Activated CD8-positive, alpha-beta memory T cell treated with anti-CD3 and anti-CD28 coated beads, Interleukin-2, amount 10 ng/mL, durations not matched to agents 7 days and 5 days (primary cell): ENCODE measurements at places on chromosomes 2 and 18. TPM values are rescaled to one million over a fixed set of nuclear protein-coding genes. Genes with fewer than 3 reads are reported as not detected.

DNA sequence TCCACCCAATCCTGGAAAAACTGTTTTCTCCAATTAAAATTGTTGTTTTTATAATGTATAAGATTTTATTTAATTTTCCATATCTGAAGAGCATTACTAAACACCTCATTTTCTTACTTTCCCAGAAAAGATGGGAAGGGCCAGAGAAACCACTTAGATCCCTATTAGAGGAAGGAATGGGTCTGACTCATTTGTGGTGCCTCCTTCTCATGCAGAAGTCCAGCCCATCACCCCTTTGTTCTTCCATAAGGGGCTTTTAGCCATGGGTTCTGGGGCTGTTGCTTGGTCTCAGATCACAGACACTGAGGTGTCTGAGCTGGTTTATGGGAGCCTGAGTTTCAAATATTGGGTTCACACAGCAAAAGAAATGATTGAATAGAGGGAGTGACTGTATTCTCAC, 152.2 kb downstream of the ESCO1 start:
- no peak for DNase-seq

- peak; percentile 83 for DNase-seq
Measured at GRCh38 chr2:233100192-233100998, 40.3 kb downstream of the INPP5D start.

The COL6A3 gene
- 1.5 TPM for total RNA-seq

- DNase-seq: no peak
Measured at GRCh38 chr2:170393861-170394498, 216.0 kb downstream of the MYO3B start.

DNA sequence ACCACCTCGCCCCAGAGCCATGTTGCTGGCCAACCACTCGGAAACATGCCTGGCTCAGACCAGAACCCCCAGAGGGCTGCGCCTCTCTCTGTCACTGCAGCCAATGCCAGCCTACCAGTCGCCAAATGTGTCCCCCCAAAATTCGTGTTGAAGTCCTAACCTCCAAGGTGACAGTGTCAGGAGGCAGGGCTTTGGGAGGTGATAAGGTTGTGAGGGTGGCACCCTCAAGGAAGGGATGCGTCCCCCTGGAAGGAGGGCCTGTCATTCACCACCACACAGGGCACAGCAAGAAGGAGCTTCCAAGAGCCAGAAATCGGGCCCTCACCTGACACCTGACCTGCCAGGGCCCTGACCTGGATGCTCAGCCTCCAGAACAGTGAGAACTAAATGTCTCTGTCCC, 291.9 kb upstream of the SALL3 start:
- DNase-seq: no peak
